ENCODE measurements at places on chromosomes 3 and 15.

- no peak for DNase-seq
Observed at GRCh38 chr3:169929830-169930519, 18.6 kb downstream of the SAMD7 start.

DNA sequence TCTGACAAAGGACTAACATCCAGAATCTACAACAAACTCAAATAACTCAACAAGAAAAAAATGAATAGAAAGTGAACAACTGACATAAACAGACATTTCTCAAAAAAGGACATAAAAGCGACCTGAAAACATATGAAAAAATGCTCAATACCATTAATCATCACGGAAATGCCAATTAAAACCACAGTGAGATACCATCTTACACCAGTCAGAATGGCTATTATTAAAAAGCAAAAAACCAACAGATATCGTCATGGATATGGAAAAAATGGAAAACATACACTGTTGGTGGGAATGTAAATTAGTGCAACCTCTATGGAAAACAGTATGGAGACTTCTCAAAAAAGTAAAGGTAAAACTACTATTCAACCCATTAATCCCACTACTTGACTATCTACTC lies 53.3 kb downstream of the ZNF385D start:
- no peak for DNase-seq

- no peak for DNase-seq
Observed at GRCh38 chr15:59550530-59550929, 61.1 kb upstream of the GCNT3 start.

DNA sequence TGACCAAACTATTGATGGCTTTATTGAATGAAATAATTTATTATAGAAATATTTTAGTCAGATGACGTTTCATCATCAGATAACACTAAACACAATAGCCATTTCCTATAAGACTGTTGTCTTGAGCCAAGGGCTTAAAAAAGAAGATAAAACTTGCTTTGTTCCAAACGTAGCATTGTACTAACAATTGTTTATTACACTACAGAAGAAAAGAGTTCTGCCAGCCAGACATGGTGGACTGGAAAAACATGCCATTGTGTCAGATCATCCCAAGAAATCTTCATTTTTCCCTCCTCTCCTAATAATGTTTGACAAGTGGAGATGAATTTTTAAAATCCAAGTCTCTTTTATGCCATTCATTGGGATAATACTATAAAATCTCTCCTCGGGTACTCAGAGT lies 203.3 kb downstream of the CDIN1 start:
- DNase-seq, result no peak

DNA sequence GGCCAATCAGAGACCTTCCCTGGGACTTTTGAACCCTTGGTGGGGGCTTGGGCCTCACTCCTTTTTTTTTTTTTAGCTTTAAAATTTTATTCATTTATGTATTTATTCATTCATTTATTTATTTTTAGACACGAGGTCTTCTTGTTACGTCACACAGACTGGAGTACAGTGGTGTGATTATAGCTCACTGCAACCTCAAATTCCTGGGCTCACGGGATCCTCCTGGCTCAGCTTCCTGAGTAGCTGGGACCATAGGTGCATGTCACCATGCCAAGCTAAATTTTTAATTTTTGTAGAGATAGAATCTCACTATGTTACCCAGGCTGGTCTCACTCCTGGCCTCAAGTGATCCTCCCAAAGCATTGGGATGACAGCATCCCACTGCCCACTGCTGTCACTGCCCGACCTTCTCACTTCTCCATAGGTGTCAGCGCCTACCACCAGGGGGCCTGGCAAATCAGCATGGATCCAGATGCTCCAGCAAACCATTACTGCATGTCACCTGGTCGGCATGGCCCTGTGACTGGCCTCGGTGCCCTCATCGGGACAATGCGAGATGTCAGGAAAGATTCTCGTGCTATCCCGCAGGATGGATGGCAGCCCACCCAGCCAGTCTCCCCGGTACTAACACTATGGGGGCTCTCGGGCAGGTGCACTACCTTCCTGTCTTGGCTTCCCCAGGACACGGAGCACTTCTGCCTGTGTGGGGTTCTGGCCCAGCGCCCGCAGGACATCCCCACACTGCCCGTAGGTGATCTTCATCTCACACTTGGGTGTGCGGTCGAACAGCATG lies 3.0 kb downstream of the MYL3 start:
- no peak for DNase-seq

DNA sequence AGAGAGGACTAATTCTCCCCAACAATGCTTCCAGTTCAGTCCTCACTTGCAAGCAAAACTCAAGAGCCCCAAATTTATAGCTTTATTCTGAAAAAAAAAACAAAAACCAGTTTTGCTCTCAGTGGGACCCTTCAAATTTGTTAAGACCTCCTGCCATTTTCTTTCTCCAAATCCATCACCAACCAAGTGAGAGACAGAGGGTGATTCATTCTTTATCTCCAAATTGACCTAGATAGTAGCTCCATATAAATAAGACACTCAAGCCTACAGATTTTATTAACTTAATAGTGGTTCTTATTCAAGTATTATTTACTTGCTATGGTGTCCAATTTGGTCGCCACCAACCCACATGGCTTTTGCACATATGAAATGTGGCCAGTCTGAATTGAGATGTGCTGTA lies 195.8 kb downstream of the RORA start:
- no peak for DNase-seq

- no peak for DNase-seq
Observed at GRCh38 chr3:182814419-182815062, 21.2 kb downstream of the ATP11B start.

DNA sequence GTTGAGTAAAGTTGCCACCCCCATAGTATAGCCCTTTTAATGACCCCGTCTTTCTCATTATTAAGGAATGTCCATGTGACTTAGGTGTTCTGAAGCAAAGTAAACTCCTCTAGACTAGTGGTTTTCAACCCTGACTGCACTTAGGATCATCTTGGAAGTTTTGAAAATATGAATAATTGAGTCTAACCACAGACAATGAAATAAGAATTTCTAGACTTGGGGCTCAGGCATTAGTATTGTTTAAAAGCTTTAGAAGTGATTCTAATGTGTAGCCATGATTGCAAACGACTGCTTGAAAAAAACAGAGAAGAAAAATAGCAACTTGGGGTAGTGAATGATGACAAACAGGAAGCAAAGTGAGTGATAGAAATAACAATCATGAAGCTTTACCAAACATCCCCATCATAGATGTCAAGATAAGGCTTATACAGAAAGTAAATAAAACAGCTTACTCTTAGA lies 35.0 kb downstream of the ALCAM start:
- peak; percentile 14 for DNase-seq

DNA sequence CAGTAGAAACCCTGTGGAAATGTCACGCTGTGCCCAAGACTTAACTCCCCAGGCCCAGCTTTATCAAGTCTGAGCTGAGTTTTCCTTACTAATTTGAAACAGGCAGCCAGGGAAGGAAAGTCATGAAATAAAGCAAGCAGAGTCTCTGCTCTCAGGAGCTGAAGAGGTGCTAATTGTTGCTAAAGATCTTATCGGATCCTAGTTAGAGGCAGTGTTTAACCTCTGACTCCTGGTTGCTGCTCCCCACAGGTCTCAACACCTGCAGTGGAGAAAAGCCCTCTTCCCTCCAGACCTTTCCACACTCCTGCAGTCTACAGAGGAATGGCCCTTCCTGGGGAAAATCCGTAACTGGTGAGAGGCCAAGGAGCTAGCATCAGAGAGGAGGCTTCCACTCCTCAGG lies 628.2 kb downstream of the NTRK3 start:
- no peak for DNase-seq

GRCh38 chr3:45055032-45055410 lies 28.9 kb downstream of the CLEC3B start:
- peak; percentile 48 for DNase-seq

DNA sequence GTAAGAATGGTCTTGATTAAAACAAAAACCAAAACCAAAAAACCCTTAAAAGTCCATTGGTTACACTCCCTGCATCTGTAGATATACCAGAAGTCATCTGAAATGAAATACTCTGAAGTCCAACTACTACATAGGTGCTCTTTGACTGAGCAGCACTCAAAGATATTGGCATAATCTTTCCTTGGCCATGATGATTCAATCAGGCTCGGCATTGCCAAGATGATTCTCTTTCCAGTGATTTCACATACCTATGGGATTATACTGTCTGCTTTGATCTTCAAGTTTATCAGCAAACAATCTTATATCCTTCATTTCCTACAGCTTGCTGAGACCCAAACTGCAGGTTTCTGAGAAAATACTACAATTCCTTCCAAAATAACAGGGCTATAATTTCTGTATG lies 35.9 kb upstream of the DIPK2A start:
- no peak for DNase-seq

GRCh38 chr15:42401544-42402454 lies 42.5 kb downstream of the CAPN3 start:
- DNase-seq, result no peak

DNA sequence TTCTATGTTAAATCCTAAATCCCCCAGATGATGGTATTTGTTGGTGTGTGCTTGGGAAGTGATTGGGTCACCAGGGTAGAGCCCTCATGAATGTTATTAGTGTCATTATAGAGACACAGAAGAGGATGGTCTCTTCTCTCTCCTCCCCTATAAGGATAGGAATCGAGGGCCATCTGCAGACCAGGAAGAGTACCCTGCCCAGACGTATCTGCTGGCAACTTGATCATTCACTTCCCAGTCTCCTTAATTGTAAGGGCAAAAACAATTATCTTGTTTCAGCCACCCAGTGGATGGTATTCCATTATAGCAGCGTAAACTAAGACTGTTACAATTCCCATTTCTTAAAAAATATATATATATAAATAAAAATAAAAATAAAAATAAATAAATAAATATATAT lies 892.2 kb downstream of the SI start:
- DNase-seq, result no peak

GRCh38 chr15:91291673-91292072 lies 191.6 kb downstream of the SV2B start:
- DNase-seq, result peak; percentile 16

DNA sequence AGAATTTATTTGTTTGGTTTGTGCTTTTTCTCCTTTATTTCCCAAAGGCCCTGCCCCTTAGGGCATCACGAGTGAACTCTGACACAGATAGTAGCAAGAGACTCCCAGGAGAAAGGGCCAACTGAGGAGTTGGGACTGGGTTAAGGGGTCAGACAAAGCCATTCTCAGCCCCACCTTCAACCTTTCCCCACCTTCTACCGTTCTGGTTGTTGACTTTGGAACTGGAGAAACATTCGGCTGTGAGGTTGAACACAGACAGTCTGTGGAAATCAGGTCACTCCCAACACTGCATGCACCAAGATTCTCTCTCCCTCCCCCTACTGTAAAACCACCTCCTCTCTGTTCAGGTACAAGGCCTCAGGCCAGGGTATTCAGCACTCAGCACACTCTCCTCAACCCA lies 3.9 kb upstream of the BDH1 start:
- no peak for DNase-seq

- DNase-seq, result no peak
Observed at GRCh38 chr3:14224895-14225294, 46.3 kb downstream of the LSM3 start.

DNA sequence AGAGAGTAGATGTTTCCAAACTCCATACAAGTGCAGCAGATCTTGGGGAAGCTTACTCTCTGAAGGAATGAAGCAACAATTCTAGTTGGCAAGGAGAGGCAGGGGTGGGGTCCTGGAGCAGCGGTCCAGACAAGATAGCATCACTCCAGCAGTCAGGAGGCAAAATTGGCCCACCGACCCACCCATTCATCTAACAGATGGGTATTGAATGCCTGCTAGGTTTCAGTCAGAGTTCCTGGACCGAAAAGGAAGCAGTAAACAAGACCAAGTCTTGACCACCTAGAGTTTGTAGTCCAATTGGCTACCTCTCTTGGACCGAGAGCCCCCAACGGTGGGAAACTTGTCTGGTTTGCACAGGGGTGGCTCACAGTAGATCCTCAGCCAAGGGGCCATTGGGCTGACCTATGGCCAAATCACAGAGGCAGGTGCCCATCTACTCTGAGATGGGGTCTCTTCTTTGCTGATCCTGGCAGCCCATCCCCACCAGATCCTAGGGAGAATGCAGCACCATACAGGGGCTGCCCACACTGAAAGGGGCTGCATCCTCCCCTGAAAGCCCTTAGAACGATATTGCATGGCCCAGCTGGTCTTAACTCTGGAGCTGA lies 74.3 kb downstream of the CORO2B start:
- no peak for DNase-seq

DNA sequence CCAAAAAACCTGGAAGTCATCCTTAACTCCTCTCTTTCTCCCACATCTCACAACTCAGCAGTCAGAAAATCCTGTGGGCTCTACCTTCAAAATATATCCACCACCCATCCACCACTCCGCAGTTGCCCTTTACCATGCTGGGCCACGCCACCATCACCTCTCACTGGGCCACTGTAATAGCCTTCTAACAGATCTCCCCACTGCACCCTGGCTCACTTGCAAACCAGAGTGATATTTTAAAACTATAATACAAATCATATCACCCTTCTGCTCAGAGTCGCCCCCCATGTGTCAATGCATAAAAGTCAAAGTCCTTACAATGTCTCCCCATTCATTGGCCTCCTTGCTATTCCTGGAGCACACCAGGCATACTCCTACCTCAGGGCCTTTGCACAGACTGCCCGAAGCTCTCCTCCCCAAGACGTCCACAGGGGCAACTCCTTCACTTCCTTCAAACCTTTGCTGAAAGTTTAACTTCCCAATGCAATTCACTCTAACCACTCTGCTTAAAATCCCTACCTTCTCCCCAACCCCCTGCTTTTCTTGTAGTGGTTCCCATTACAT lies 1.5 kb upstream of the LIPC start:
- DNase-seq, result no peak

DNA sequence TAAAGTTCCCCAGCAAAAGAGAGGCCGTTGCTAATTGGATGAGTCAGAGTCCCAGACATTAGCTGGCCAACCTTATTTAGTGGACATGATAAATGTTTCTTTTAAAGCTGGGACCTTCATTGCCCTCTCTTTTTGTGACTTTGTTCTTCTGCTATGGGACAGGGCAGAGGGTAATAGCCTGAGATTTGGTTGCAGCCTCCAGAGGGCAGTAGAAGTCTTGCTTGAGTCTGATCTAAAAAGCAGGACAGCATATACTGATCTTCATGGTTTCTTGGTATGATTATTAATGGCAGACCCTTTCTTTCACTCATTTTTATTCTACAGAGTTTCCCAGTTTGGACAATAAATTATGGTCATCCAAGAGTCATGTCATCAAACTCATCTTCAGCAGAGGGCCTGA lies 25.1 kb upstream of the ZKSCAN7 start:
- DNase-seq, result no peak

- no peak for DNase-seq
Observed at GRCh38 chr3:100150473-100150872, 36.2 kb upstream of the FILIP1L start.

- DNase-seq, result no peak
Observed at GRCh38 chr15:74207652-74208440, 5.3 kb upstream of the STRA6 start.

DNA sequence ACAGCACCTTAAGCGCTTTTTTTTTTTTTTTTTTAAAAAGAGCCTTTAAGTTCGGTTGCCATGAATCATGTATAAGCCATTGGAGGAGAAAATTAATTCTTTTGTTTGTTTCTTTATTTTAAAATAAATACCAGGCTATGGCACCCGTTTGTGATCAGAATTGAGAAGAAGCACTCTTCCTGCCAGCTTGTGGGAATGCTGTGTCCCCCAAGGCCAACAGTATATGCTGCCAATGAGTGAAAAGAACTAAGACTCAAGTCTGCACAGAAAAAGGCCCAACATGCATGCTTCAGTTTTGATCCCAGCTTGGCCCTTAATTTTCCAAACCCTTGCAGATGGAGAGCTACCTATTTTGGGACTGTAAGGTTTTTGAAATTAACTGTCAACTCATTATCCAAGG lies 90.5 kb downstream of the LRRC3B start:
- no peak for DNase-seq

GRCh38 chr3:39279745-39280517 lies at the start of gene CX3CR1:
Gene CX3CR1, minus strand, starts transcription at chr3:39280036. Its CDS starts 13,527 bp downstream, at chr3:39266509.
- DNase-seq, result no peak

- peak; percentile 61 for DNase-seq
Observed at GRCh38 chr3:53846134-53846850, at the start of the genes CHDH and IL17RB. Gene CHDH, minus strand, starts transcription at chr3:53846419. Its CDS starts 22,411 bp downstream, at chr3:53824008. Gene IL17RB, plus strand, starts transcription at chr3:53846568. Its CDS starts 21 bp downstream, at chr3:53846589.

All from urothelium cell line (cell line).